GOT3 (cell line): ENCODE measurements at places on chromosomes 13 and 19.

- peak; percentile 43 for DNase-seq
These were observed 29.1 kb downstream of the SHISA2 start for GRCh38 chr13:26022538-26023292.

DNA sequence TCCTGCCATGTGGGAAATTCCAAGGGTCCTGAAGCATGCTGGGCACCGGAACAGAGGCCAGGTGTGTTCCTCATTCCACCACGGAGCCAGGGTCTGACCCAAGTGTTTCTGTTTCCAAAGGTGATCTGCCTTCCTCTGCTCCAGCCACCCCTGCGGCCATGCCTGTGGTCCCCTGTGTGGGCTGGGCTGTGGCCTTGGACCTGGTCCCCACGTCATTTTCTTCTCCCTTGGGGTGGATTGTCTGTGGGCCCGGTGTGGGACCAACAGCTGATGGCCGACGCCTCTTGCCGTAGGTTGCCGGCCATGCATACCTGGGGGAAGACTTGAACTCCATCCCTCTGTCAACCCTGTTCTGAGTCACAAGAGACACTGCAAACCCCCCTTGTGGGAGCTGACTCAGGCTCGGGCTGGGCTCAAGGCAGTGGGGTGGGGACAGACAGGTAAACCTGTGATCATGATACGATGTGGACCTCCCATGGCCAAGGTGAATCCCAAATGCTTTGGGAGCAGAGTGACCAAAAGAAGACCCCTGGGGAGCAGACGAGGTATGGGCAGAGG is 35.0 kb downstream of the ATP11A start:
- no peak for DNase-seq

DNA sequence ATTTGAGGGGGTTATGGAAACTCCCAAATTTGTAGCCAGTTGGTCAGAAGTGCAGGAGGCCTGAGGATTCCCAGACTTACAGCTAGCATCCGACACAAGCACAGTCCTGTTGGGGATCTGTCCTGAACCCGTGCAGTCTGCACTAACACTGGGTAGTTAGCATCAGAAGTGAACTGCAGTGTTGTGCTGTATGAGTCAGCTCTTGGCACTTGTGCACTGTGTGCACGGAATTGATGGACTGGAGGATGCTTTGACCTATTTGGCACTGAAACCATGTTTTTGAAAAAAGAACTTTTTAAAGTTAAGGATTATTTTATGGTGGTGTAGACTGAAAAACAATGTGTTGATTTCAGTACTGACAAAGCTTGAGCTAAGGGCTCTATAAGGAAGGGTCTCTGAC is 279.0 kb downstream of the NHLRC3 start:
- no peak for DNase-seq

- no peak for DNase-seq
These were observed 12.0 kb downstream of the IGFL3 start for GRCh38 chr19:46112527-46112926.
